ENCODE measurements at places on chromosomes 4 and X.

GRCh38 chr4:83272900-83273299, 11.7 kb downstream of the COQ2 start:
- no peak for DNase-seq

DNA sequence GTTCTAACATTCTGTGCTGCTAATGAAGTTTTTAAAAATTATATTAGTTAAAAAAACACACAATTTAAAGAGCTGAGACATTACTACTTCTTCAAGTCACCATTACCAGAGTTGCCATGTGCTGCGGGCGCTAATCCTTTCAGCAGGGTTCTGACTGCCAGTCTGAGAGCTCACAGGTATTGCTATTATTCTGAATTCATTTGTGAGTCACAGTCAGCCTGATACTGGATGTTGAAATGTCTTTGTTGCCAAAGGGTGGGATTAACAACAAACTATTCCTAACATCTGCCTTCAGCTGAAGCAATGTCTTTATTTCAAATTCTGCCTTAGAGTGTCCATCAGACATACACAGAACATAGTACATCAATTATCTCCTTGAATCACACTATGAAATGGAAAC, 197.1 kb upstream of the FGF13 start:
- no peak for DNase-seq

DNA sequence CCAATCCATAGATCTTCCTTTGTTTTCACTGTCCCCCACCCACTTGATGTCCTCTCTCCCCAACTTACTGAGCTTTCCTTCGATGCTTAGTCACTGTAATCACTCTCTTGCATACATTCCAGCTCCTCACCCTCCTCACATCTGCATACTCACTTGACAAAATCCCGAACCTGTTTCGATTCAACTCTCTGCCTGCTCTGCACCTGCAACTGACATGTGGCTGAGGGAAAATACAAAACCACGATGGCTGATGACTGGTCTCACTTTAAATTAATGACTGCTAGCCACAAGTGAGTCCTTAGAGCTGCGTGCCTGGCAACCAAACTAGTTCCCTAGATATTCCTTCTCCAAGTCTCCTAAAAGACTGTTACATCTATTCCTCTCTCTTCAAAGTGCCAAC, 70.4 kb upstream of the FHL1 start:
- no peak for DNase-seq

DNA sequence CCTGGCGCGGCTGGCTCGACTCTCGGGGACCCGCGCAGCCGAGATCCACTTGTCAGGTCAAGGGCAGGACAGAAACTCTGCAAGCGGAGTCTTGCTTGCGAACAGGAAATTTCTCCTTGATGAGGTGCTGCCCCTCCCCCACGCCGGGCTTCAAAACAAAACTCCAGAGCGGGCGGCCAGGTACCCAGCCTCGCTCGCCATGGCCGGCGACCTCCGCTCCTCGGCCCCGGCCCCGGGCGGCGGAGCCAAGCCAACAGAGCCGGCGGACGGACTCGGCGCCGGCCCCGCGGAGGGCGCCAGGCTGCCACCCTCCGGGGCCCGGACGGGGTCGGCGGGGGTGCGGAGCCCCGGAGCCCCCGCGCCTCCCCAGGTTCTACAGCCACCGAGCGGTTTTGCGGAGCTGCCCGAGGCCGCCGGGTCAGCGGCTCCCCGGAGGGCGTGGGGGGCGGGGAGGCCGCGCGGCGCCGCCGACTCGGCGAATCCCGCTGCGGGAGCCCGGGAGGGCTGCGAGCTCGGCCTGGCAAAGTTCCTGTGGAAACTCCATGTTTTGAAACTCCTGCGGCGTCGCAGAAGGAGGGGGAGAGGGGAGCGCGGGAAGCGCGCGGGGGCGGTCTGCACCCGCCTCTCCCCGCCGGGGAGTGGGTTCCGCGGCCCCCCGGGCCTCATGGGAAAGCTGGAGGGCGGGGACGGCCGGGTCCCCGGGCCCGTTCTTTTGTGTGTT, 11.7 kb upstream of the BCOR start:
- DNase-seq: no peak
